Aorta (tissue), 5 donors: ENCODE measurements at places on chromosomes 13 and 19. TPM values are rescaled to one million over a fixed set of nuclear protein-coding genes. Genes with fewer than 3 reads are reported as not detected.

Gene TEX26
- total RNA-seq = 0.24 TPM

Gene NCAN
- total RNA-seq = not detected

Gene ATP1A3
- not detected for total RNA-seq

Gene PSG7
- not detected for total RNA-seq

Gene ZNF543
- 8.2 TPM for total RNA-seq

Gene ZNF682
- 4.2 TPM for total RNA-seq

Gene ZNF665
- 9.2 TPM for total RNA-seq

Gene ZNF626
- 16.4 TPM for total RNA-seq

Gene SETDB2
- total RNA-seq = 8.8 TPM

GRCh38 chr13:43838909-43839308, 40.6 kb downstream of the CCDC122 start:
- H3K36me3 ChIP-seq = no peaks in the 10 kb centered on the region
- H3K27me3 ChIP-seq = no peaks in the 10 kb centered on the region
- no peaks in the 10 kb centered on the region for H3K4me1 ChIP-seq
- no peak overlapping the region for H3K27ac ChIP-seq

- no peaks in the 10 kb centered on the region for H3K36me3 ChIP-seq
- no peak for DNase-seq
- no peak overlapping the region for H3K27ac ChIP-seq
- no peaks in the 10 kb centered on the region for H3K4me1 ChIP-seq
- no peaks in the 10 kb centered on the region for H3K27me3 ChIP-seq
Measured at GRCh38 chr13:93173654-93174053, 53.0 kb upstream of the GPC6 start.

DNA sequence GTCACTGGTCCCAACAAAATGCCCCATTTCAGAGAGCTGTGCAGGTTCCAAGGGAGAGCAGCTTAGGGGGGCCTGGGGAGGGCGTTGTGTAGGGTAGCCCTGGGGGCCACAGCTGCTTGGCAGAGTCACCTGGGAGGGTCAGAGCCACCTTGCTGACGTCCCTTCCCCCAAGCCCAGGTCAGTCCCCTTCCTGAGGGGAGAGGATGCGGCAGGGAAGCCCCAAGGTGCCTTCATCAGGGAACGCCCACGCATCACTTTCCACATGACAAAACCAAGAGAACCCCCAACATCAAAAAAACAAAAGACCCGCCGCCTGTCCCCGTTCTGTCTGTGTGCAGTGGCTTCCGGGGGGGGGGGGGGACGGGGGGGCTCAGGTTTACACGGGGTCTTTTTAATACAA, 5.3 kb upstream of the UQCR11 start:
- H3K36me3 ChIP-seq = no peaks in the 10 kb centered on the region
- H3K4me3 ChIP-seq = no peak overlapping the region

GRCh38 chr13:43405457-43405856, 381.3 kb downstream of the ENOX1 start:
- no peak overlapping the region for H3K4me3 ChIP-seq
- no peaks in the 10 kb centered on the region for H3K27me3 ChIP-seq
- no peak overlapping the region for H3K27ac ChIP-seq
- no peaks in the 10 kb centered on the region for H3K36me3 ChIP-seq

DNA sequence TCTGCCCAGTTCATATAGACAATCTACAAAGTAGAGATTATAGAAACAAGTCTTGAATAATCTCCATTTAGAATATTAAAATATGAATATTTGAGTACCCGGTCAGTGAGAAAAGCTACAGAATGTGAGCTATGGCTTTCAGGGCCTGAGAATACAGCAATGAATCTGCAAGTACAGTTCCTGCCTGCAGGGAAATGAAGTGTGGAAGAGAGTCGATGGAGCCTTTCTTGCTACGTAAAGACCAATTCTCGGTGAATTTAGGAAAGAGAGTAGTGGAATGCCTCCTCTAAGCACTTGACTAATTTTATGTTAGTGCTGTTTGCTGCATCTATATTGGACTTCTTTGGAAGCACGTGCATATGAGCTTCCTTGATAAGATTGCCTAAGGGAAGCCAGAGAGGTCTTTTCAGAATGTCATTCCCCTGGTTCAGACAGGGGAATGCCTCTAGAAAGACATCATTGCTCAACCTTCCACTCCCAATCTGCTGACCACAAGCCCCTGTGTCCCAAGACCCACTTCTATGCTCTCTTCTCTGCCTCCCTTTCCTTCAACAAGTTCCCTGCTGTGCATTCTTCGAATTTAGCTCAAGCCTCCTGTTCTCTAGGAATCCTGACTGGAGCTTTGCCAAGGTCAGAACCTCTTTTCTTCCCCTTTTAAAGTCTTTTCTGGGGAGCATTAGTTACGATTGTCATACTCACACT, 41.9 kb downstream of the GPC6 start:
- no peak overlapping the region for H3K27ac ChIP-seq
- DNase-seq = no peak
- no peaks in the 10 kb centered on the region for H3K4me1 ChIP-seq
- no peaks in the 10 kb centered on the region for H3K27me3 ChIP-seq
- H3K4me3 ChIP-seq = no peak overlapping the region

- H3K27me3 ChIP-seq = no peaks in the 10 kb centered on the region
- no peak overlapping the region for H3K4me3 ChIP-seq
- H3K36me3 ChIP-seq = no peaks in the 10 kb centered on the region
- H3K27ac ChIP-seq = no peak overlapping the region
- no peaks in the 10 kb centered on the region for H3K4me1 ChIP-seq
- no peak for DNase-seq
Measured at GRCh38 chr13:101298517-101298916, 117.8 kb downstream of the NALCN start.

DNA sequence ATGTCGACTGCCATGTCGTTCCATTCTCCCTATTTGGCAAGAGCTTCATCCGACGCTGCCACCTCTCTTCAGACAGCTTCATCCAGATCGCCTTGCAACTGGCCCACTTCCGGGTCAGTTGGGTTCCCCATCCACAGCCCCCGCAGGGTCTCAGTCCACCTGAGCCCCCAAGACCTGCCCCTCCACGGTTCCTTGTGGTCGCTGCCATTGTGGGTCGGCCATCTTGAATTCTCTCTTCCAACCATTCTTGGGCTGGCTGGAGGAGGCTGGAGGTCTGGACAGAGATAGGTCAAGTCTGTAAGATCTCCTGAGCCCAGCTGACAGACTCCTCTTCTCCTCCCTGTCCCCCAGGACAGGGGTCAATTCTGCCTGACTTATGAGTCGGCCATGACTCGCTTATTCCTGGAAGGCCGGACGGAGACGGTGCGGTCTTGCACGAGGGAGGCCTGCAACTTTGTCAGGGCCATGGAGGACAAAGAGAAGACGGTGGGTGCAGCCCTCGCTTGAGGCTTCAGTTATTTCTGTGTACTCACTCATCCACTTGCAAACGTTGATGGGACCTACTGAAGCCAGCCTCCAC, 19.5 kb downstream of the CPT1C start:
- H3K36me3 ChIP-seq = no peaks in the 10 kb centered on the region
- no peak overlapping the region for H3K27ac ChIP-seq
- H3K27me3 ChIP-seq = no peaks in the 10 kb centered on the region
- DNase-seq = no peak
- no peaks in the 10 kb centered on the region for H3K4me1 ChIP-seq
- H3K4me3 ChIP-seq = no peak overlapping the region

DNA sequence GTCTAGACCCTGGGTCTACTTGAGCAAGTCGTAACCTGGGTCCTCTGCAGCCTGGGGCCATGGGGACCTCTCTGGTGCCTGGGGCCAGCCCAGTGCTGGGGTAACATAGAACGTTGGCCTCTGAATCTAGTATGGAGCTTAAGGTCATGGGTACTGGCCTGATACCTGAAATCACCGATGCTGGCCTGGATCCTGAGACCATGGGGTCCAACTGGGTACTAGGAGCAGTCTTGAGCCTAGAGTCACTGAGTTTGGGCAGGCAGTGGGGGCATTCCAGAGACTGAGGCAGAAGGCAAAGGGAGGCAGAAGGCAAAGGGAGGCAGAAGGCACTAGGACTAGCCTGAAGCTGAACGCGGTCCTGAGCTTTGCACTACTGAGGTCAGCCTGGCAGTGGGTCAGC, 1121.1 kb upstream of the PRR20A start:
- no peak for DNase-seq
- no peak overlapping the region for H3K27ac ChIP-seq

GRCh38 chr19:3725121-3725520, 16.9 kb downstream of the TJP3 start:
- no peak overlapping the region for H3K4me3 ChIP-seq
- no peaks in the 10 kb centered on the region for H3K4me1 ChIP-seq
- H3K27ac ChIP-seq = no peak overlapping the region
- no peaks in the 10 kb centered on the region for H3K27me3 ChIP-seq

DNA sequence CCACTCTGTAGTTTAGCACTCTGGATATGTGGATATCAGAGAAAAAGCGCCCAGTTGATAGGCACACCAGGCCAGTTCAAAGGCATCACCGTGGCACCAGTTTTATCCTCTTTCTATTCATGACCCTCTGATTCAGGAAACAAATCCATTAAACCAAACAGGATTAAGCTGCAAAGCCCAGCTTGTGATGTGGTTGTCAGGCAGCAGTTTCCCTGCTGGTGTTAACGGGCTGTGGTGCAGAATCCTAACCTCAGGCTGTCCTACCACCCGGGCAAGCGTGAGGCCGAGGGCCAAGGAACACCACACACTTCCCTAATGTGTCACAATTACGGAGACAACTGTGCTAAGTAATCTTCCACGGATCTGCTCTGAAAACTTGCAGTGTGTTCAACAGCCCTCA, 209.1 kb downstream of the OLFM4 start:
- H3K36me3 ChIP-seq = no peaks in the 10 kb centered on the region
- no peak for DNase-seq

GRCh38 chr13:92716749-92717148, 509.9 kb upstream of the GPC6 start:
- H3K36me3 ChIP-seq = no peaks in the 10 kb centered on the region
- H3K27ac ChIP-seq = no peak overlapping the region
- no peak for DNase-seq
- H3K27me3 ChIP-seq = no peaks in the 10 kb centered on the region
- no peak overlapping the region for H3K4me3 ChIP-seq

- no peak overlapping the region for H3K4me3 ChIP-seq
- DNase-seq = no peak
- H3K27ac ChIP-seq = no peak overlapping the region
Measured at GRCh38 chr19:32969549-32969948, 2.2 kb downstream of the CEP89 start.

- no peak overlapping the region for H3K27ac ChIP-seq
- DNase-seq = no peak
- no peaks in the 10 kb centered on the region for H3K27me3 ChIP-seq
- no peaks in the 10 kb centered on the region for H3K36me3 ChIP-seq
- H3K4me3 ChIP-seq = peak overlapping the region; percentile 39
Measured at GRCh38 chr13:34750078-34750931, 191.8 kb upstream of the NBEA start.

- no peak overlapping the region for H3K4me3 ChIP-seq
- H3K27ac ChIP-seq = no peak overlapping the region
- DNase-seq = no peak
- H3K36me3 ChIP-seq = no peaks in the 10 kb centered on the region
Measured at GRCh38 chr13:35163674-35164073, 221.6 kb downstream of the NBEA start.

DNA sequence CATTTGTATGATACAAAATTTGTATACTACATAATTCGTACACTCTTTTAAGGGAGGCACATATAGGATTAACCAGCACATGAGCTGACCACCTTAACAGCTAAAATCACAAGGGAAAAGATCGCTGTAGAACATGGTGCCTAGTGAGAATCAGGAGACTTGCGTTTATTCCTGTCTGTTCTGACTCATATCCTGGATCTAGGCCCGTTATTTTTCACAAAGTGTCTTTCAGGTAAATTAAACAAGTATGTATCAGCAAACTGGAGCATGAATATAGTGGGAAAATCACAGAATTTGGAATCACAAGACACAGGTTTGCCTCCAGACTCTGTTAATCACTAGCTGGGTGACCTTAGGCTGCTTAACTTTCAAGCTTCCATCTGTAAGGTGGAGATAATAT, 47.5 kb upstream of the ESD start:
- no peak overlapping the region for H3K27ac ChIP-seq
- no peak for DNase-seq
- no peaks in the 10 kb centered on the region for H3K4me1 ChIP-seq
- H3K36me3 ChIP-seq = peaks cover 2% of the 10 kb centered on the region
- H3K4me3 ChIP-seq = no peak overlapping the region

- H3K4me1 ChIP-seq = no peaks in the 10 kb centered on the region
- no peak for DNase-seq
- no peak overlapping the region for H3K27ac ChIP-seq
- no peak overlapping the region for H3K4me3 ChIP-seq
- H3K36me3 ChIP-seq = no peaks in the 10 kb centered on the region
Measured at GRCh38 chr13:107743983-107744382, 471.4 kb downstream of the LIG4 start.

GRCh38 chr13:32060401-32060878, 28.9 kb downstream of the FRY start:
- no peaks in the 10 kb centered on the region for H3K27me3 ChIP-seq
- H3K4me1 ChIP-seq = no peaks in the 10 kb centered on the region
- no peak for DNase-seq
- H3K27ac ChIP-seq = no peak overlapping the region
